ENCODE measurements at places on chromosomes 12 and 14.

GRCh38 chr14:92386637-92387036, 63.7 kb downstream of the SLC24A4 start:
- no peak for DNase-seq

DNA sequence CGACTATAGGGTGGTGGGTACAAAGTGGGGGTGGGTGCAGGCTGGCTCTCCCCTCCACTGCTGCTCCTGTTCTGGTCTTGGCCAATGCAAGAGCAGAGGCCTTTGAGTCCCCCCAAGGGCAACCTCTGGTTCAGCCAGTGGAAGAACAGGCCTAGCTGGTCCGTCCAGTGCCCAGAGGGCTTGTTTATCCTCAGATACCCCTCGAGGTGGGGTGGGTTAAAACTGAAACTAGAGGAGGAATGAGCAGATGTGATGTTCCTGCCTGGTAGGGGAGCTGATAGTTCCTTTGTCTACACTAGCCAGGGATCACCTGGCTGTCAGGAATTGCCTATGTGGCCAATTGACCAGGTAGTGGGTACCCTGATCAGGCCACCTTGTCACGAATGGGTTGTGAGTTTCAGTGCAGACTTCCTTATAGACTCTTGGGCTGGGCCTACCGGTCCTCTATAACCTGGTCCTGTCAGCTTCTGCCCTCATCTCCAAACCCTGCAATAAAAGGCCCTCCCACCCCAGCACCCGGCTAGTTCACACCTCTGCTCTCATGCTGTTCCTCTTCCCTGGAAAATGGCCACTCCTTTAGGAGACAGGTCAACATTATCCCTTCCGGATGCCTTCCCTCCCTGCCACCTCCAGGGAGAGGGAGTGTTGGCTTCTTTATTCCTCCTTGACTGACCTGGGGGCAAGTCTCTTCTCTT, 10.7 kb upstream of the HSP90AA1 start:
- no peak for DNase-seq

DNA sequence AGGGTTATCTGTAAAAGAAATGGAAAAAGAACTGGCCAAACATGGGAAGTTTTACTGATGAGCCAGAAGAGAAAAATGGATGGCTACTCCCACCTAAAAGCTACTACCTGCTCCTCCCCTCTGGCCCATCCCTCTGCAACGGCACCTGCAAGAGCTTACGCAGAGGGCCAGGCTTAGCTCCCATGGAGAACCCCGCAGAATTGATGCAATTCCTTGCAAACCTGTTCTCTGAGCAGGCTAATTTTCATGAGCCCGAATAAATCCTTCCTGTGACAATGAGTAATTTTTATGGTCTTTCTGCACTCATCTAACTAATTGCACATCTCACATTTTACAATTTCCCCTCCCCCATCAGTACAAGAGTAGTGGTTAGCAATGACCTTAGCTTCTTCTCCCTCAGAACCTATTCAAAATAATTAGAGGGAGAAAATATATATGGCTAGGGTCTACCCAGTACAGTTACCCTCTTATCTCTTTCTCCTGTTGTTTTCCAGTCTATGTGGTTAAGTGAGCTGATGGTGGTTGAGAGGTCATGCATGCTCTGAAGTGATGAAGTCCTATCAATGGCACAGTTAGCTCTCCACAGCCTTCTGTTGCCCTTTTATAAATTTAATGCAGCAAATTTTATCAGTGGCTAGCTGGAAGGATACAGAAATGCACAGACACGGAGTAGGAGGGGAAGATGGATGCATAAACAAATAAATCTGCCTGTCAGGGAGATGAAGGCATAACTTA, 67.7 kb upstream of the NTF3 start:
- DNase-seq: no peak

DNA sequence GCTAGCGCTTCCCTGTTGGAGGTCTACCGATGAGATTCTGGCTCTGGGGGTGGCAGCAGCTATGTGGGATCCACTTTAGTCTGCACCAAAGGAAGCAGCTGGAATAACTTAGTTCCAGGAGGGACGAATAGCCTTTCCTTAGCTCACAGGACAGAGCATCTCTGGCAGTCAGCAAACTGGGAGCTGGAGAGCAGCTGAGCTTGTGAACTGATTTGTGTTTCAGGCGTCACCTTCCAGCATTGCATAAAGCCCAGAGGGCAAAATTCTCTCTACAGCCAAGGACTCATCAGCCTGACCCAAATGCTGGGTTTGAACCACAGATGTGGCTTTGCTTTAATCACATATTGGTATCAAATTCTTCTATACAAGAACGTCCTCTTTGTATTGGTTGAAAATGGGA, 81.9 kb upstream of the PELI2 start:
- no peak for DNase-seq

DNA sequence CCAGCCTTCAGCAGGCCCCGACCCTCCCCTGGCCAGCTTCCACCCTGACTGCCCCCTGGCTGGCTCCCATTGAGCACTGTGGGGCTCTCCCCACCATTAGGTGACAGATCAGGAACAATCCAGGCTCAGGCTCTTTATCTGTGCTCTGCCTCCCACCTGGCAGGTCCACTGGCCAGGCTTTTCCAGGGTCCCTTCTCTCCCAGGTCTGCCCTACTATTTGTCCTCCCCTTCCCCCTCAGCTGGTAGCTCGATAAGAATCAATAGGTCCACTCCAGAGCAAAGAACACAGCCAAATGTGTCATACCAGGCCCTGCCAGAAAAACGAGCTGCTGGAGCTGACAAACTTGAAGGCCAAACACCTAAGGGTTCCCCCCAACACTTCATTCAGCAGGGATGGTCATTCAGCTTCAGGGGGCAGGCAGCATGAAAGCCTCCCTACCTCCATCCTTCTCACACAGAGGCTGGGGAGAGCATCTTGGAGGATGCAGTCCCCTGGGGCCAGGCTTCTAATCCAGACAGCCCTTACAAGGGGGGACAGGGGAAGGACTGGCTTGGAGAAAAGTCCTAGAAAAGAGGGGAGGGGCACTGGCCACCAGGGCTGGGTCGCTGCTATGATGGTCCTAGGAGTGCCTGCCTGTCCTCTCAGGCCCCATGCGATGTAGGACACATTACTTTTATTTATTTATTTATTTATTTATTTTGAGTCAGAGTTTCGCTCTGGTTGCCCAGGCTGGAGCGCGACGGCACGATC, 1.9 kb upstream of the KRT18 start:
- DNase-seq: no peak

- DNase-seq: no peak
Measured at GRCh38 chr14:89826596-89826995, 127.9 kb downstream of the EFCAB11 start.

GRCh38 chr14:98503086-98503815, 768.7 kb downstream of the BCL11B start:
- DNase-seq: no peak

- no peak for DNase-seq
Measured at GRCh38 chr12:3236345-3237187, 159.4 kb downstream of the TSPAN9 start.

- DNase-seq: no peak
Measured at GRCh38 chr12:72717036-72717435, 444.9 kb downstream of the TRHDE start.

- no peak for DNase-seq
Measured at GRCh38 chr12:119202544-119202943, 23.8 kb downstream of the HSPB8 start.

Data from HCEC 1CT (cell line).